Stimulated activated CD4-positive, alpha-beta T cell treated with anti-CD3 and anti-CD28 coated beads, Interleukin-1b, Interleukin-23, amount 100 ng/mL, for 1 hour (primary cell): ENCODE measurements at places on chromosomes 7 and 10.

GRCh38 chr10:23155169-23155568 lies 36.9 kb upstream of the PTF1A start:
- DNase-seq: no peak

DNA sequence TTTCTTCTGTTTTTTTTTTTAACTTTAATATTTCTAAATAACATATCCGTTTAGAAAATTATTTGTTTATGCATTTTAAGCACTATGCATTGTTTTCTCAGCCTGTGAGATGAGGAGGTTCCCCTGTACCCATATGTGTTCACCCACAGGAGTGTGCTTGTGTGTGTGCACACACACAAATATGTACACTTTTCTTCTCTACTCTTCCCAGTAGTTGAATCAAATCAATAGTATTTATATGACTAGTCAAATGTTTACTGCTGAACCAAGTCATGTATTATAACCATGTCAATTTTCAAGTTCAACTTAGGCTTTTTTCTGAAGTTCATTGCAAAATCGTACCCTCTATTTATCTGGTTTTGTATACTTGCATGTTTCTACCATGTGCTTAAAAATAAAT lies 37.3 kb downstream of the HDAC9 start:
- DNase-seq: no peak

DNA sequence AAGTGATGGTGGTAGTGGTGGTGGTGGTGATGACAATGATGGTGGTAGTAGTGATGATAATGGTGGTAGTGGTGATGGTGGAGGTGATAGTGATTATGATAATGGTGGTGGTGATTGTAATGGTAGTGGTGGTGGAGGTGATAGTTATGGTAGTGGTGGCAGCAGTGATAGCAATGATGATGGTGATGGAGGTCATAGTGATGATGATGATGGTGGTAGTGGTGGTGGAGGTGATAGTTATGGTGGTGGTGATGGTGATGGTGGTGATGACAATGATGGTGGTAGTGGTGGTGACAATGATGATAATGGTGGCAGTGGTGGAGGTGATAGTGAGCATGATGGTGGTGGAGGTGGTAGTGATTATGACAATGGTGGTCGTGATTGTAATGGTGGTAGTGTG lies 191.7 kb upstream of the RNF32 start:
- no peak for DNase-seq

DNA sequence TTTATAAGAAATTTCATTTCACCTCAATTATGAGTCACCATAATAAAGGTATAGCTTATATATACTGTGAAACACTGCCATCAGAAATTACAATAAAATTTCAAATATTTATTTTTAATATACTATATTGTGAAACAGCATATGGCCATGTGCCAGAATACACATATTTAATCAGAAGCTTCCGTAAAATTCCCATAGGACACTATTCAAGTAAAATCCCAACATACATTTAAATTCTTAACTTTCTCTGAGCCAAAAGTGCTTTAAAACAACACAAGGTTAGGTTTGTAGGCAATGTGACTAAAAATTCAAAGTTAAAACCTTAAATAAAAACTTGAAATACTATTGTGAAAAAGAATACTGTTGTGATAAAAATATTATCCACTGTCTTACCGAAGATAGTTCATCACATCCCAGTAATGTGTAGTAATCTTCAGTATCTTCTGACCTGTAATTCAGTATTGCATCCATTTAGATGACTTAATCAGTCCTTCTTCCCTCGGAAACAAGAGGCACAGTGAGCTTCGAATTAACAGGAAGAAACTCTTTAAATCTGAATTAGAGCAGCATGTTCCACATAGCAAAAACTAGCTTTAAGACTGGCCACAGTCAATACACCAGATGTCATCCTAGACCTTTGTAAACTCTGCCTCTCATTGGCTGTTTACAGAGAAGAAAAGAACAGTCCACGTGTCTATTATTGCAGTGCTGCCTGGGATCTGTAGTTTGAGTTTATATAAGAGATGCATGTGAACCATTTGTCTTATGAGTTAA lies at the start of gene DNAJC12:
Gene DNAJC12, minus strand, starts transcription at position 648 of the 774 bp plus-strand sequence. Its CDS starts 177 bp downstream, at position 471.
- DNase-seq: no peak

DNA sequence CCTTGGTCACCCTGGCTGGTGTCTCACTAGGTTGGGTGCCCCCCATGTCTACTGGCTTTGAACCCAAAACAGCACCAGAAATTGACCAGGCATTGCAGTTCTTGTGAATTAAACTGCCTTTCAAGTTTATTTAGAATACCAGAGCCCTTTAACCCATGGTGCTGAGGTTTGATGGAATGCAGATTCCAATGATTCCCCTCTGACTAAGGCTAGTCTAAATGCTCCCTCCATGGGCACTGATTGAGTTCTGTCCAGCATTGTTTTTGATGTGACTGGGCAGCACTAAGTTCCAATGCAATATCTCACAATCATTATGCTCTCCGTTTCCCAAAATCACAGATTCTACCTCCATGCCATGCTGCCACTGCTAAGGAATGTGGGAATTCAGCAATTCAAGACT lies 1047.4 kb upstream of the LRRN3 start:
- DNase-seq: no peak
